ENCODE measurements at places on chromosomes 11 and 22. TPM values are rescaled to one million over a fixed set of nuclear protein-coding genes. Genes with fewer than 3 reads are reported as not detected.
A peak's percentile ranks its signal among the peaks of the same experiment; 100 is the strongest.

GRCh38 chr11:106172386-106172991, 95.0 kb downstream of the AASDHPPT start:
- no peak overlapping the region for H3K27ac ChIP-seq
- H3K4me1 ChIP-seq: no peaks in the 10 kb centered on the region
- no peak for DNase-seq
- no peaks in the 10 kb centered on the region for H3K36me3 ChIP-seq
- no peak overlapping the region for H3K4me3 ChIP-seq

OR56A1 gene
- not detected for total RNA-seq

DNA sequence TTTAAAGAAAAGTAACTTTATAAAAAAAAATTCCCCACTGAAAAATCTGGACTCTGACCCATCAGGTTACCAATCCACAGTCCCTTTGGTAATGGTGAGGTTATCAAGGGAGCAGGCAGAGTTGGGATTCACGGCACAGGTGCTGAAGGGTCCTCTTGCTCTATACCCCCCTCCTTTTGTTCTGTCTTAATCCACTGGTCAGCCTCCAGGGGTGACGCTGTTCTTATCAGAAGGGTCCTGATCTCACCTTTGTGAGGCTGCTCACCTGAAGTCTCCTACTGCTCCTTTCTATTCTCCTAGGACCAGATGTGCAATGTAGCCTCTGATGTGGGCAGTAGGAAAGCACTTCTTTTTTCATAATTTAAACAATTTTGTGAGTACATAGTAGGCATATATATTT, 80.6 kb upstream of the E2F8 start:
- H3K4me1 ChIP-seq: no peaks in the 10 kb centered on the region
- peaks cover 12% of the 10 kb centered on the region for H3K27me3 ChIP-seq
- no peak overlapping the region for H3K4me3 ChIP-seq
- DNase-seq: no peak

DNA sequence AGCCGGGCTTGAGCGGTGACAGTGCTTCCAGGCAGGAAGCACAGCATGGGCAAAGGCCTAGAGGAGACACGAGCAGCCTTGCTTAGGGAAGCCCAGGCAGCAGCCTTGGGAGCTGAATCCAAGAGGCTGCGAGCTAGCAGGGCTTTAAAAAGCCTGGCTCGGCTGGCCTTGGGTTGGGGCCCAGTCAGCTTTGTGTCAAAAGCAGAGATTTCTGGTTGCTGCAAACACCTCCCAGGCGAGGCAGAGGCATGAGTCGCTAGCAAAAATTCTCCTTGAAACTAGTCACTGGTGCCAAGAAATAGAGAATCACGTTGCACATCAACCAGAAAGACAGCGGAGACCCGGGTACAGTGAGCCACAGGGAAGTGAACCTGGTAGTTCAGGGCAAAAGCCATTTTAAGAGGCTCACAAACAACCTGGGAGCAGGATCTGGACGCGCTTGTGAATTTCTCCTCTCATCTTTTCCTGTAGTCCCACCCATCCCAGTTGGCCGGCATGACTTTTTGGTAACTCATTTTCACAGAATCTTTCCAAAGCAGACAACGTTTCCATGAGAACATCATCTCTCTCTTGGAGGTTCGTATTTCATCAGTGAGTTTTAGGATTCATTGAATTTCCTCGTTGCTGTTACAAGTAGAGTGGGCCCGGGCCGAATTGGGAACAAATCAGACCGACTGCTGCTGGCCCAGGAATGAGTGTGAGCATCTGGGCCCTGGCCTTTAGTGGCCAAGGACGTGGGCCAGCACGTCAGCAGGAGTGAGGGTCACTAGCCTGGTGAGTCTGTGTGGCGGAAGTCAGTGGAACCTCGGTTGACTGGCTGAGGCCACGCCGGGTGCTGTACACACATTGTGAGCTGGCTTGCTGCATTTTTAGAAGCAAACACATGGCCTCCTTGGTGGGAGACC, 16.4 kb upstream of the FGF4 start:
- no peak overlapping the region for H3K27ac ChIP-seq
- no peaks in the 10 kb centered on the region for H3K4me1 ChIP-seq
- no peak overlapping the region for H3K4me3 ChIP-seq
- DNase-seq: no peak

B4GALNT4 gene
- 1.1 TPM for total RNA-seq

DNA sequence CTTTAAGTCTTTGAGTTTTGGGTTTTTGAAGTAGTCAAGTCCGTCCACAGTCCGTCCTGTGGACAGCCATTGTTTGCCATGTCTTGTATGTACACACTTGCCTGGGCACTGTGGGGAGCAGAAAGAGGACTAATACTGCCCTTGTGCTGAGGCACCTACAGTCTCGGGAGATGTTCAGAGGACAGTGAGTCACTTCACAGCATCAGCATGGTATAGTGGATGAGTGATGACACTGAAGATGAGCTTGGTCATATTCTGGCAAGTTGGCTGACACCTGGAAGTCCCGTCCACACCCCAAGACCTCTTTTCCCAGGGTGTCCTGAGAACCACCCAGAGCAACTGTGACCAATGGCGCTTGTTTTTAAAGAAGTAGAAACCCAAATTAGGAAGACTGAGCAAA, 29.2 kb downstream of the NF2 start:
- no peak overlapping the region for H3K4me3 ChIP-seq
- H3K36me3 ChIP-seq: no peaks in the 10 kb centered on the region
- H3K27me3 ChIP-seq: no peaks in the 10 kb centered on the region
- peaks cover 31% of the 10 kb centered on the region for H3K4me1 ChIP-seq
- no peak overlapping the region for H3K27ac ChIP-seq
- DNase-seq: no peak

GRCh38 chr22:29433856-29434255, 4.5 kb upstream of the RFPL1 start:
- H3K27ac ChIP-seq: no peak overlapping the region
- no peak overlapping the region for H3K4me3 ChIP-seq
- DNase-seq: no peak
- H3K27me3 ChIP-seq: peaks cover 17% of the 10 kb centered on the region
- no peaks in the 10 kb centered on the region for H3K36me3 ChIP-seq

PPFIBP2 gene
- 18.7 TPM for total RNA-seq

MS4A15 gene
- total RNA-seq: not detected

MS4A4A gene
- total RNA-seq: not detected

DNA sequence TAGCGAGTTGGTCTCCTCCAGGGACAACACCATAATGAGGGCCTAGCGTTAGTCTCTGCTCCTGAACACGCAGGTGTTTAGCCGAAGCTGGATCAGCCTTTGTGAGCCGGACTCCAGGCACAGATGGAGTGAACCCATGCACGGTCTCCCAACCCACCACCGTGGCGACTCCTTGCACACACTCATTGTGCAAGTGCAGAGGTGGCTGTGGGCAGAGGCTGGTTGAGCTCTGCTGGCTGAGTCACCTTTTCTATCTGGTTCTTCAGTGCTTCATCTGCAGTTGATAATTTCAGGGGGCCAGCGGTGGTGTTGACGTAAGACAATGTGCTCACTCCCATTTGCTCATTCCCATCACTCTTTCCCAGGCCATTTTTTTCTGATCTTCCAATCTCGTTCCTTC, 72.1 kb upstream of the SLC22A12 start:
- H3K27ac ChIP-seq: no peak overlapping the region
- H3K36me3 ChIP-seq: no peaks in the 10 kb centered on the region
- peaks cover 21% of the 10 kb centered on the region for H3K27me3 ChIP-seq
- no peak for DNase-seq

PHF21B gene
- total RNA-seq: 0.10 TPM

GRCh38 chr11:6894097-6894496, 1.8 kb upstream of the OR2D2 start:
- H3K27me3 ChIP-seq: peaks cover 18% of the 10 kb centered on the region
- H3K36me3 ChIP-seq: no peaks in the 10 kb centered on the region
- no peak for DNase-seq

MMP8 gene
- not detected for total RNA-seq

DNA sequence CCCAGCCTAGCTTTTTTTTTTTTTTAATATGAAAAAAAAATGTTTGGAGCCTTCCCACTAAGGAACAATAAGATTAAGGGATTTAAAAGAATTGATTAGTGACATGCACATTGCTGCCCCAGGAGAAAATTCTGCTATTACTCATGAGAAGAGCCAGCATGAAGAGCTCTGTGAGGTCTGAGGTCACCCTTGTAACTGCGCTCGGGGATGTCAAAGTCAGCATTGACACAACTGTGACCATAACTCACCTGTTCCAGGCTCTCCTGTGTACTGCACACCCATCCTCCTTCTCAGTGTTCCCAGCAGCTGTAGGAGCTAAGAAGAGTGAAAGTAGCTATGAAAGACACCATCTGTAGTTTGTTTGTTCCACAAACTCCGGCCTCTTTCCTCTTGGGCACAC, 109.8 kb upstream of the FGF3 start:
- peaks cover 38% of the 10 kb centered on the region for H3K27me3 ChIP-seq
- H3K4me3 ChIP-seq: no peak overlapping the region
- no peak overlapping the region for H3K27ac ChIP-seq
- peaks cover 4% of the 10 kb centered on the region for H3K4me1 ChIP-seq
- no peak for DNase-seq

PHLDB1 gene
- 3.0 TPM for total RNA-seq

DNA sequence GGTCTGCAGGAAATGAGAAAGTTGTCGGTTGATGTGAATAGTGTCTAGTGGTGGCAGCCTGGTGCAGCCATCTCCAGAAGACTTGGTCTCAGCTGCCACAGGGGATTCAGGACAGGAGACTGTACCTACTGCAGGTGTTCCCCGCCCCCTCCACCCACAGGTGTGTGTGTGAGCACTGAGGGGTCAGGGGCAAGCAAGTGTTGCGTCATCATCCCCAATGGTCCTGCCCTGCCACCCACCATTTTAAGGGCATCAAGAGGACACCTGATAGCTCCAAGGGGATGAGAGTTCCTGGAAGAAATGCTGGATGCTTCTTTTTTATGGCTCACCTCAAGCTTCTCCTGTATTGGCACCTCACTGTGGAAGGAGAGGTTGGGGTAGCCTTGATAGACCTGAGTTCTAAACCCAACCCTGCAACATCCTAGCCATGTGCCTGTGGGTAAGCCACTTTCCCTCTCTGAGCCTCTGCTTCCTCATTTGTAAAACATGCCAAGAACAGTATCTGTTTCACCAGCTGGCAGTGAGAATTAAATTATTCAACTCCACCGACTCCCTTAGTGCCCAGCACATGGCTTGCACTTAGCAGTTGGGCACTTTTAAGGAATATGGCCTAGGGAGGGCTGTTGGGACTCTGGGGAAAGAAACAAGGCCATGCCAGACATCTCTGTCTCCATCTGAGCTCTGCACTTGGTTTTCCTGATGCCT, 6.1 kb downstream of the C11orf91 start:
- peaks cover 4% of the 10 kb centered on the region for H3K4me1 ChIP-seq
- H3K36me3 ChIP-seq: no peaks in the 10 kb centered on the region
- no peak for DNase-seq

YPEL4 gene
- 0.38 TPM for total RNA-seq

DNA sequence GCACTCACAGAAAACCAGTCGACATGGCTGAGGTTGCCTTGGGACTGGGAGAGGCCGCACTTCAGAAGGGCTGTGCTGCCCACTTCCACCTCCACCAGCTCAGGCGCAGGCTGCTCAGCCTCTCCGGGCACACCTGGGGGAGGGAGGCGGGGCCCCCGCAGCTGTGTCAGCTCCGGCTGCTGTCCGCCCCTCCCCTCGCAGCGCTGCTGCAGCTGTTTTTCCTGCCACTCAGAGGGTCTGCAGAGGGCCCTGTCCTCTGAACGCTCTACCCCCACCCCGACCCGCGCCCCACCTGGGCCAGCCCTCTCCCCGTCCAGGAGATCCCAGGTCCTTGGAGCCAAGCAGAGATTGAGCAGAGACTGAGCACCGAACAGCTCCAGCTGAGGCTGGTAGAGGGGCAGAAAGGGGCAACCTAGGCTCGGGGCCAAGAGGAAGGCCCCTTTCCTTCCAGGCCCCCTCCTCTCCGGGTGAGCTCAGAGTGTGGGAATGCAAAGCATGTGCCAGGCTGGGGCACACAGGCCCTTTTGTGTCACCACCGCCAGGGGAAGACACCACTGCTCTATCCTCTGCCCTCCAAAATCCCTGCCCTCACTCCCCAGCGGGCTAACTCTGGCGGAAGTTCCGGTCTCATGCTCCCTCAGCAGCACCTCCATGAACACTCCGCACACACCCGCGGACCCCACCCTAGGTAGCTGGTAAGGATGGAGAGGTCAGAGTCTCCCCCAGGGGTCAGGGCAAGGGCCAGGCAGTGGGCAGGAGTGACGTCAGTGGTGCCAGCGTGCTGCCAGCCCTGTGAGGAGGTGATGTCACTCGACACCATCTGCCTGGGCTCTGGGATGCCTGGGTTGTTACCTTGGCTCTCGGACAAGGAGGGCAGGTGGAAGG, 1.6 kb downstream of the MCAM start:
- peaks cover 13% of the 10 kb centered on the region for H3K4me1 ChIP-seq
- peak overlapping the region; percentile 77 for H3K4me3 ChIP-seq
- peak overlapping the region; percentile 8 for H3K27ac ChIP-seq
- H3K36me3 ChIP-seq: no peaks in the 10 kb centered on the region
- peak; percentile 67 for DNase-seq

TMPRSS4 gene
- total RNA-seq: not detected

GRCh38 chr22:33625959-33626358, 294.3 kb downstream of the LARGE1 start:
- H3K4me1 ChIP-seq: no peaks in the 10 kb centered on the region
- no peak overlapping the region for H3K4me3 ChIP-seq
- H3K27ac ChIP-seq: no peak overlapping the region
- no peak for DNase-seq
- H3K27me3 ChIP-seq: no peaks in the 10 kb centered on the region
- peaks cover 1% of the 10 kb centered on the region for H3K36me3 ChIP-seq

DNA sequence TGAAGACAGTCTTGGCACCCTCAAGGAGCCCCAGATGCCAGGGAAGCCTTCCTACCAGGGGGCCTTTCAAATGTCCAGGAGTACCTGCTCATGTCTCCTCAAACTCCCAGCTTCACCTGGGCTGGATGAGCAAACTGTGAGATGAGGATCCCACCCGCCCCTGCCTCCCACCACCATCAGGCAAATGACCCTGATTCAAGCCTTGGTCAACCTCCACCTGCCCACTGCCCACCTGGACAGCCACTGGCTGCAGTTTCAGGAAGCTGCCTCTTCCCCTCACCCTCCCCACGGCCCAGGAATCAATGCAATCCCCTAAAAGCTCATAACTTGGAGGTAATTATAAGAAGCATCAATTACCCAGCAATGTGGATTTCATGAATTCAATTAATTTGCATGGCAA, 122.7 kb downstream of the BUD13 start:
- H3K4me3 ChIP-seq: no peak overlapping the region
- no peaks in the 10 kb centered on the region for H3K27me3 ChIP-seq
- no peak for DNase-seq
- H3K27ac ChIP-seq: no peak overlapping the region
- no peaks in the 10 kb centered on the region for H3K4me1 ChIP-seq
- peaks cover 1% of the 10 kb centered on the region for H3K36me3 ChIP-seq
